ENCODE measurements at places on chromosomes 3 and 15. TPM values are rescaled to one million over a fixed set of nuclear protein-coding genes. Genes with fewer than 3 reads are reported as not detected.
A peak's percentile ranks its signal among the peaks of the same experiment; 100 is the strongest.

MED12L gene
- total RNA-seq, result 0.59 TPM

ATP13A4 gene
- 0.65 TPM for total RNA-seq

GRCh38 chr3:124764746-124765145, 34.5 kb downstream of the UMPS start:
- H3K27ac ChIP-seq, result no peak overlapping the region
- H3K4me3 ChIP-seq, result no peak overlapping the region
- peaks cover 39% of the 10 kb centered on the region for H3K36me3 ChIP-seq
- H3K27me3 ChIP-seq, result no peaks in the 10 kb centered on the region

GRCh38 chr3:42675909-42676308, 9.4 kb upstream of the KLHL40 start:
- H3K4me1 ChIP-seq, result no peaks in the 10 kb centered on the region
- H3K27me3 ChIP-seq, result no peaks in the 10 kb centered on the region
- no peak overlapping the region for H3K27ac ChIP-seq
- no peaks in the 10 kb centered on the region for H3K36me3 ChIP-seq

- no peaks in the 10 kb centered on the region for H3K36me3 ChIP-seq
- H3K27ac ChIP-seq, result no peak overlapping the region
- peak overlapping the region; percentile 40 for H3K4me3 ChIP-seq
- H3K27me3 ChIP-seq, result no peaks in the 10 kb centered on the region
Observed at GRCh38 chr3:192331749-192332385, 395.5 kb downstream of the FGF12 start.

- no peaks in the 10 kb centered on the region for H3K4me1 ChIP-seq
- no peak overlapping the region for H3K27ac ChIP-seq
- H3K4me3 ChIP-seq, result no peak overlapping the region
- no peaks in the 10 kb centered on the region for H3K27me3 ChIP-seq
- DNase-seq, result no peak
- no peaks in the 10 kb centered on the region for H3K36me3 ChIP-seq
Observed at GRCh38 chr15:52196891-52197290, 5.7 kb upstream of the GNB5 start.

DNA sequence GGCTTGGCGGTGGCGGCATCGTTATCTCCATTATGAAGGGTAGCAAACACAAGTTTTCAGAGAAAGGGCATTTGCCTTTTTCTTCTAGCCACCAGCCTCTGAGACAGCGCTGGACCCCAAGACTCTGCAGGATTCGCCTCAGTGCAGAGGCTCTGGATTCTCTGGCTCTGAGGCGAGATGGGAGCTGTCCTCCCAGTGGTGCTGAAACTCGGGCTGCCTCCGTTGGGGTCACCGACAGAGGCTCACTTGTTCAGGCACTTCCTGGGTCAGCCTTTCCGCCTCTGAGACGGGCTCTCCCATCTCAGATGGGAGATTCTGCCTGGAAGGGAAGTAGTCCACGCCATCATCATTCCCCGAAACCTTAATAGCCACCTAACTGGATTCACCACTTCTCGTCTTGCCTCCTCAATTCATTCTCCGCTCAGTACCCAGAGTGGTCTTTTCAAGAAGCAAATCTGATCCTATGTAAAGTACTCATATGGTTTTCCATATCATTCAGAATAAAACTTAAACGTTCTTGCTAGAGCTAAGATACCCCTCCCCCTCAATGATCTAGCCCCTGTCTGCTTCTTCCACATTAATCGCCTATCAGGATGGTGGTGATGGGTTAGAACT, 76.9 kb downstream of the RHCG start:
- H3K4me1 ChIP-seq, result no peaks in the 10 kb centered on the region
- H3K36me3 ChIP-seq, result no peaks in the 10 kb centered on the region
- no peak overlapping the region for H3K27ac ChIP-seq
- H3K4me3 ChIP-seq, result no peak overlapping the region
- DNase-seq, result peak; percentile 66
- peaks cover 13% of the 10 kb centered on the region for H3K27me3 ChIP-seq

DNA sequence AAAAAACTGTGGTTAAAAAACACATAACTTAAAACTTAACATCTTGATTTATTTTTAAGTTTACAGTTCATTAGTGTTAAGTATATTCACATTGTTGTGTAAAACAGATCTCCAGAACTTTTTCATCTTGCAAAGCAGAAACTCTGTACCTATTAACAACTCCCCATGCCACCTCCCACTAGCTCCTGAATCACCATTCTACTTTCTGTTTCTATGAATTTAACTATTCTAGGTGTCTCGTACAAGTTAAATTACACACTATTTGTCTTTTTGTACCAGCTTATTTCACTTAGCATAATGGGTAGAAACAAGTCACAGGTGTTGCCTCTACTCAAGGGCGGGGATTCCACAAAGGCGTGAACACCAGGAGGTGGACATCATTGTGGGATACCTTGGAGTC, 43.2 kb downstream of the CRTC3 start:
- no peak overlapping the region for H3K27ac ChIP-seq
- no peaks in the 10 kb centered on the region for H3K4me1 ChIP-seq
- no peak for DNase-seq
- H3K27me3 ChIP-seq, result no peaks in the 10 kb centered on the region
- no peaks in the 10 kb centered on the region for H3K36me3 ChIP-seq

DNA sequence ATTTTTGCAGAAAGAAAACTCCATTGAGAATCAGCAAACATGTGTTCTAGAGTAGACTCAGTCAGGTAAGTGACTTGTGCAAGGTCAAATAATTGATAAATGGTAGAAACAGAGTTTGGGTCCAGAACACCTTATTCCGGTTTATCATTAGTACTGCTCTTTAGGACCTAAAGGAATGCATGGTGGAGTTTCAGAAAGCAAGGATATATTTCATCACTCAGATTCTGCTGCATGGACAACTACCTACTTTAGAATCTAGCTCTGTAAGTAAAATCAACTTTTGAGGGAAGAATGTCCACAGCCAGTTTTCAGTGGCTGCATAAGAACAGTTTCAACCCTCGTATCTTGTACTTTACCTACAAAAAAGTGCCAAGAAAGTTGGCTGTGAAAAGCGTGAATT, 43.6 kb downstream of the TIMP4 start:
- no peaks in the 10 kb centered on the region for H3K4me1 ChIP-seq
- no peak for DNase-seq
- H3K36me3 ChIP-seq, result no peaks in the 10 kb centered on the region
- H3K27ac ChIP-seq, result no peak overlapping the region
- no peaks in the 10 kb centered on the region for H3K27me3 ChIP-seq

- no peak overlapping the region for H3K4me3 ChIP-seq
- no peaks in the 10 kb centered on the region for H3K36me3 ChIP-seq
- H3K27ac ChIP-seq, result no peak overlapping the region
- H3K27me3 ChIP-seq, result no peaks in the 10 kb centered on the region
- no peaks in the 10 kb centered on the region for H3K4me1 ChIP-seq
Observed at GRCh38 chr15:60966316-60966715, 262.8 kb downstream of the RORA start.

- no peaks in the 10 kb centered on the region for H3K27me3 ChIP-seq
- no peak for DNase-seq
- peaks cover 40% of the 10 kb centered on the region for H3K4me1 ChIP-seq
- peak overlapping the region; percentile 97 for H3K27ac ChIP-seq
- H3K4me3 ChIP-seq, result peak overlapping the region; percentile 66
Observed at GRCh38 chr3:168094580-168094876, 1.2 kb downstream of the GOLIM4 start.

DNA sequence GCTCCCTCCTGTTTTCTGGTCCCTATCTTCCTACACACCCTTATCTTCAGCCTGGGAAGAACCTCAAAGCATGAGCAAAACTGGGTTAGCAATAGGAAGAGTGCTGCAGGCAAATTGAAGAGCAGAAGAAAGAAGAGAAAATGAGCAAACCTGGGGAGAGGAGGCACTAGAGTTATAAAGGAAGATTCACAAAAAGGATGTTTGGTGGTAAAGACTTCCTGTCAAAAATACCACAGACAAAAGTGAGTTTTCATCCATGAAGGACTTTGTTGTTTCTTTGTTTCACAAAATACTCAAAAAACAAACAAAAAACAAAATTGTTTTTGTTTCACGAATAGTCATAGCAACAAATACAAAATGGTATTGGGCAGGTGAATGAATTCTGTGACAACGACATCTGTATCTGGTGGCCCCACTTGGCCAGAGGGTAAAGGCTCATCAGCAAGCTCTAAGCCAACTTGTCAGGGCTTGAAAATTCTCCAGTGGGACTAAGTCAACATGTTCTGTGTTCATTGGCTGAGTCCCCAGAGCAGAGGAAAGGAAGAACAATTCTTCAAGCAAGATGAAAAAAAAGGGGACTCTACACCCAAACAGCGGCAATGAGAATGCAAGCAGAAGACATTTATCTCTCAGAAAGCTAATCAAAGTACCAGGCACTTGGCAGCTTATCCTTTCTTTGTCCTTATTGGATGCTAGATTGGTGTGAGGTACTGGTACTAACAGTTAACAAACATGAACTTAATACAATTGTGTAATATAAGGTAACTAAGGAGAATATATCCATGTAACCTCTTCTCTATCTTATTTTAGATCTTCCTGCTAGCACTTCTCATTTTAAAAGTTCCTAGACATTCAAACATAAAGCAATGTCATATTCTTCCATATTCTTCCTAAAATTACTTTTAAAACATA, 9.7 kb downstream of the ATP8B4 start:
- DNase-seq, result no peak
- H3K36me3 ChIP-seq, result no peaks in the 10 kb centered on the region
- H3K27me3 ChIP-seq, result no peaks in the 10 kb centered on the region
- peaks cover 10% of the 10 kb centered on the region for H3K4me1 ChIP-seq

Data from liver (tissue), 10 donors.